GM12878 (cell line): ENCODE measurements at places on chromosomes 12 and 14. TPM values are rescaled to one million over a fixed set of nuclear protein-coding genes. Genes with fewer than 3 reads are reported as not detected.

DNA sequence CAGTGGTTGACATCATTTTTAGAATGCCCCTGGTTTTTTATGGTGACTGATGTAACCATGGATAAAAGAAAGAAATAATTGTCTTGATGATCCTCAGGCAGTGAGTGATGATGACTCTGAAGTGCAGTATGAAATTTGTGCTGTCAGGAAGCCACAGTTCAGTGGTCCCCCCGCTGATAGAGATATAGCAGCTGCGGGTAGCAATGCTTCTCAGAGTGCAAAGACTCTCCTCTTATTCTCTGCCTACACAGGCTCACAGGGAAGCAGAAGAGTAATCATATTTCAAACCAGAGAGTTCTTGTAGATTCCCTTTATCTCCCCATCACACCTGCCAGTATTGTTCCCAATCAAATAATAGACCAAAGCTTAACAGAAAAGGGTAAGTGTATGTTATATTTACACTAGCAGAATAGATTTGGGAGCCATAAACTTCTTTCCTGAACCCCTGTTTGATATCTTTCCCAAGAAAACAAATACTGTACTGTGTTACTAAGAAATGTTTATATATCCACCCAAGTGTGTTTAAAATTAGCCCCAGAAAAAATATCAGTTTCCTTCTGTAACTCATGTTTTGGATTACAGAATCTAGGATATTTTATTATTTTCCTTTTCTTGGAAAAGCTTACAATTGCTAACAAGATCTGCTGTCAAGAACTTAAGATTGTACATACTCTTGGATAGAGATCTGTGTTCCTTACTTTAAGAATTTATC, 1817.4 kb upstream of the FLRT2 start:
- DNase-seq, result no peak

Gene PTGER2
- 0.37 and 0.77 TPM in 2 replicates for total RNA-seq

DNA sequence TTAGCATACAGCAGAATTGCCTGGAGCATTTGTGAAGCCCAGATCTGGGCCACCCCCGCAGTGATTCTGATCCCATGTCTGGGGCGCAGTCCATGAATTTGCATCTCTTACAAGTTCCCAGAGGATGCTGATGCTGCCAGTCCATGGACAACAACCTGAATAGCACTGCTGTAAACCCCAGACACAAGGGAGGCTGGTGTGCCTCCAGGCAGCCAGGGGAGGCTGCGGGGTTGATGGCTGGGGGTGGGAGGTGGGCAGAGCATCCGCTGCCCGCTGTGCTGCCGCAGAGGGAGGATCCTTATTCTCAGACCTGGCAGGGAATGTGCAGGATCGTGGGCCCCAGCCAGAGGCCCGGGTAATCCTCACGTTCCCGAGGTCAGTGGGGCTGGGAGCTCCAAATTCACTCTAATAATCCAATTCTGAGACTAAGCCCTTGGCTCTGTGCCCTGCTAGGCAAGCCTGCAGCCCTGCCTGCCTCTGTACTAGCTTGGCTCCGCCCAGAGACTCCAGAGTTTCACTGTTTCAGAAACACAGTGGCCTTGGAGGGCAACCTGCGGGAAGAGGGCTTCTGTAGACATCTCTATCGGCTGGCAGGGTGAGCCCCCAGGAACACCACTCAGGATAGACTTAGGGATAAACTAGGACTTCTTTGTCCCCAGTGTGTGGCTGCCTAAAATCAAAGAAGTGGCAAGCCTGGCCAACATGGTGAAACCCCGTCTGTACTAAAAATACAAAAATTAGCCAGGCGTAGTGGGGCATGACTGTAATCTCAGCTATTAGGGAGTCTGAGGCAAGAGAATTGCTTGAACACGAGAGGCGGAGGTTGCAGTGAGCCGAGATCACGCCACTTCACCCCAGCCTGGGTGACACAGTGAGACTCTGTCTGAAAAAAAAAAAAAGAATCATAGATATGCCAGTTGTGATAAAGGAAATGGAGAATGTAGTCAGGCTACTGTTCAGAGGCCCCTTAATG, 17.8 kb upstream of the MLEC start:
- peak; percentile 79 for DNase-seq

Gene CCDC196
- not detected in 2 replicates for total RNA-seq

GRCh38 chr12:63420206-63420644, 248.1 kb downstream of the DPY19L2 start:
- DNase-seq, result peak; percentile 24

Gene ACOT6
- total RNA-seq, result not detected in 2 replicates

GRCh38 chr12:12718853-12719252, 1.7 kb downstream of the CDKN1B start:
- DNase-seq, result no peak

Gene MYRFL
- total RNA-seq, result 0.38 and 0.72 TPM in 2 replicates

GRCh38 chr12:72330301-72330700, 58.1 kb downstream of the TRHDE start:
- no peak for DNase-seq

GRCh38 chr14:88904864-88905263, 80.4 kb downstream of the TTC8 start:
- DNase-seq, result no peak

DNA sequence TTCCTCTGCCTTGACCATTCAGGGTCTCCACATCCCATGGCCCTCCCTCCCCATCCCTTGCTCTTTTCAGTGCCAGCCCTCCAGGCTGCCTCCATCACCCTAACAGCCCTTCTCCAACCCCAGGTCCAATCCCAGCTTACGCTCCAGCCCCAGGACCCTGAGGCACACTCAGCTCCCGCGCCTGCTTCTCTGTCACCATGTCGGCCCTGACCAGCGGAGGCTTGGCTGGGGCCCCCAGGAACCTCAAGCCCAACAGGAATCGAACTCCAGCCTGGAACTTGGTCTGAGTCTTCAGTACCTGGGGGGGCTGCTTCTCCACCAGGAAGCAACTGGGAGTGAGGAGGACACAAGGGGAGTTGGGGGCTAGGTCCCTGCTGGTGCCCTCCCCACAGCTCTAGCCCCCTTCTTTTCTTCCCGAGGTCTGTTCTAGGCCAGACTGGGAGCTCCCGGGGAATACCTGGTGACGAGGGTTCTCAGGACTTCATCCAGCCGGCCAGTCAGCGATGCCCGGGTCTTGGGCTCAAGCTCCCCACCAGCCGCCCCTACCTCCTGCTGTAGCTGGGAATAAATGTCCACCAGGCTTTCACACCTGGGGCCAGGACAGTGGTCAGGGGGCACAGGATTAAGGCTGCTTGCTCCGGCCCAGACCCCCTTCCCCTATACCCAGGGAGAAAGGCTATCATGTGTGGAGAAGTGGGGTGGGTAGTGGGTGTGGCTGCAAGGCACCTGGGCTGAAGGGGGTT, 6.0 kb downstream of the STAT6 start:
- DNase-seq, result no peak

Gene ADAM21
- total RNA-seq, result 0.15 TPM in 1 of 2 replicates, not detected in the other

Gene JDP2
- total RNA-seq, result 16.0 and 16.4 TPM in 2 replicates

Gene PRH1
- 9.2 and 11.6 TPM in 2 replicates for total RNA-seq

Gene SLC24A4
- total RNA-seq, result not detected in 2 replicates

- DNase-seq, result no peak
Measured at GRCh38 chr14:31884776-31885379, 192.2 kb upstream of the ARHGAP5 start.

Gene FIGNL2
- not detected in 2 replicates for total RNA-seq

DNA sequence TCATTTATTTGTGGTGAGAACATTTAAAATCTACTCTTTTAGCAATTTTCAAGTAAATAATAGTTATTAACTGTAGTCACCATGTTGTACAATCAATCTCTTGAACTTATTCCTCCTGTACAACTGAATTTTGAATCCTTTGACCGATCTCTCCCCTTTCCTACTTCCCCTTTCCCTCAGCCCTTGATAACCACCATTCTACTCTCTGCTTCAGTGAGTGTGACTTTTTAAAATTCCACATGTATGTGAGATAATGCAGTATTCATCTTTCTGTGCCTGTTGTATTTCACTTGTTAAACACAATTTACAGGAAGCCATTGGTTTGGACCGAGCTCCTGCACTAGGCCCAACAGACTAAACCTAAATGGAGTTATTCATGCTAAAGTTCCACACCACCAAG, 458.9 kb upstream of the PDE3A start:
- no peak for DNase-seq

GRCh38 chr12:81297601-81298000, 219.7 kb downstream of the ACSS3 start:
- DNase-seq, result no peak

DNA sequence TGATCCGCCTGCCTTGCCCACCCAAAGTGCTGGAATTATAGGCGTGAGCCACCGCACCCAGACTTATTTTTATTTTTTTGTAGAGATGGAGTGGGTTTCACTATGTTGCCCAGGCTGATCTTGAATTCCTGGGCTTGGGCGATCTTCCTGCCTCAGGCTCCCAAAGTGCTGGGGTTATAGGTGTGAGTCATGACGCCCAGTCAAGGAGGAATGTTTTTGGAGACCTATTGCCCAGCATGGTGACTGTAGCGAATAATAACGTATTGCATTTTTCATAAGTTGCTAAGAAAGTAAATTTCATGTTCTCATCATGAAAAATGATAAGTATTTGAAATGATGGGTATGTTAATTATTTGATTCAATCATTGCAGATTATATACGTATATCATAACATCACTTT, 46.5 kb downstream of the TEAD4 start:
- no peak for DNase-seq

Gene KRT4
- not detected in 2 replicates for total RNA-seq

Gene GDF3
- not detected in 2 replicates for total RNA-seq

GRCh38 chr14:67710209-67710608, 8.5 kb downstream of the RDH12 start:
- DNase-seq, result no peak

Gene RNASE7
- not detected in 2 replicates for total RNA-seq

Gene LRIG3
- total RNA-seq, result 6.1 and 8.5 TPM in 2 replicates

GRCh38 chr14:106875503-106875902, 1349.1 kb downstream of the TMEM121 start:
- DNase-seq, result no peak

Gene AKAP6
- 5.3 and 5.9 TPM in 2 replicates for total RNA-seq

DNA sequence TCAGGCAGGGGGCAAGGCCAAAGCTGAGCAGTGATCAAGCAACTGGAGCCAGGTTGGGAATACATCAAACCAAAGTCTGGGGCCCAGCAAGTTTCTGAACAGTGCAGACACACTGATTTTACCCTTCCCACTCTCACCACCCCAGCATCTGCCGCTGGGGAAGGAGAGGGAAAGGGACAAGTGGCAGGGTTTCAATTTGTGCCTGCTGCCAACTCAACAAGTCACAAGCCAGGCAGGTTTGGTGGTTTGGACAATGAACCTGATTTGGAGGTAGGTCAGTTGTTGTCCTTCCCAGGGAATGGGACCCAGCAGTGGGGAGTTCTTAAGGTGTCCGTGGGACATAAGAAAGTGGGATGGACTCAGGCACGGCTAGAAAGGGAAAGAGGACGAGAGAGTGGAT, 151.9 kb upstream of the NOS1 start:
- DNase-seq, result no peak

- DNase-seq, result no peak
Measured at GRCh38 chr12:1800401-1801302, 19.7 kb upstream of the LRTM2 start.

- DNase-seq, result no peak
Measured at GRCh38 chr12:113237748-113238147, 16.5 kb downstream of the TPCN1 start.

- DNase-seq, result no peak
Measured at GRCh38 chr12:83666690-83667089, 980.0 kb downstream of the TMTC2 start.

Gene LTBP2
- total RNA-seq, result 0.10 and 0.16 TPM in 2 replicates

GRCh38 chr12:9669534-9669933, at the start of gene CLEC2D:
CLEC2D (plus strand) TSS chr12:9669713; CDS start chr12:9669735, 22 bp downstream.
- DNase-seq, result peak; percentile 95

Gene ALX1
- total RNA-seq, result not detected in 2 replicates

- DNase-seq, result no peak
Measured at GRCh38 chr12:3863756-3864155, 9.4 kb downstream of the PARP11 start.
